Stimulated activated CD8-positive, alpha-beta memory T cell treated with anti-CD3 and anti-CD28 coated beads, Interleukin-4, amount 100 ng/mL, for 4 hours (primary cell): ENCODE measurements at places on chromosomes 6 and 20.

- no peak for DNase-seq
These were observed 152.2 kb downstream of the TFAP2B start for GRCh38 chr6:50970908-50971307.

DNA sequence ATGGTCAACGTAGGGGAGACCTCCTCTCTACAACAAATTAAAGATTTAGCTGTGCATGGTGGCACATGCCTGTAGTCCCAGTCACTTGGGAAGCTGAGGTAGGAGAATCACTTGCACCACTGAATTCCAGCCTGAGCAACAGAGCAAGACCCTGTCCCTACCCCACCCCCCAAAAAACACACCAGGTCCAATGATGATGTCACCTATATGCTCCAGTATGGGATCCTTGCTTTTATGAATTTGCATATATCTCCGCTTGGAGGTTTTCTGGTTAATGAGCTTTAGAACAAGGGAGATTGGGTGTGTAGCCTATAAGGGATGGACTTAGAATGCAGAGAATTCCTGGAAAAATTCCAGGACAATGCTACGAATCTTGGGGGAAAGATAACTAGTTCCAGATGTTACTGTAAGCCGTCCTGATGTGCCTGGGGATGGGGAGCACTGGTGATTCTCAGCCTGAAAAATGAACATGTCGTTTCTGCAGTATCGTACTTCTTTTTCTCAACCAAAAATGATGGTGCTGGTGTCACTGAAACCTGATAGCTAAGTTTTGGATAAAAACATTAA is 61.1 kb downstream of the ZBTB2 start:
- no peak for DNase-seq

DNA sequence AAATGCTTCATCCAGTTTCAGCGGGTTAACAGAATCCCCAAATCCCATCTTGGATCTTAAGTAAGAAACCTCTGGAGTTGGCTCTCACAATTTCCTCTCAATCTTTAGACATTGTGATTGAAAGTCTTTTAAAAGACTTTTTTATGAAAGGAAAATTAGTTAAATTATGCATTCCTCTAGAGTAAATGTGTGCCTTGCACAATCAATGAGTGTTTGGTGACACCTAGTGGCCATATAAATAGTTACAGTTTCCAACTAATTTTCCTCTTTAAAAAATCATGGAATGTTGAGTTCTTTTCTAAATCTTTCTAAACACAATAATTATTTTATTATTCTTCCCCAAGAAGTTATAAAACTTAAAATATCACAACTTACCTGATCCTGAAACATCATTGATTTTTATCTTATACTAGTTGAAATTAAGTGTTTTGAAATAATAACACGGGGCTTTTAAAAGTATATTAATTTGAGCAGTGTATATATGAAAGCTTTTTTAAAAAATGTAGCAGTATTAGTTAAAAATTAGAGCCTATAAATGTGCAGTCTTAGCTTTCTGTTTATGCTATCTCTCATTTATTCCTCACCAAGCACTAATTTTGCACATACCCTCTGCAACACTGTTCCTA is 66.4 kb downstream of the PKHD1 start:
- no peak for DNase-seq

GRCh38 chr6:13462458-13463327 is 24.7 kb downstream of the GFOD1 start:
- no peak for DNase-seq

GRCh38 chr6:11164717-11165646 is 53.5 kb upstream of the ERVFRD-1 start:
- DNase-seq, result no peak

- DNase-seq, result no peak
These were observed 130.7 kb downstream of the DLL1 start for GRCh38 chr6:170160031-170160627.

GRCh38 chr20:9966966-9967365 is 67.8 kb upstream of the ANKEF1 start:
- no peak for DNase-seq

- no peak for DNase-seq
These were observed 402.7 kb downstream of the TAF4 start for GRCh38 chr20:61662968-61663331.

DNA sequence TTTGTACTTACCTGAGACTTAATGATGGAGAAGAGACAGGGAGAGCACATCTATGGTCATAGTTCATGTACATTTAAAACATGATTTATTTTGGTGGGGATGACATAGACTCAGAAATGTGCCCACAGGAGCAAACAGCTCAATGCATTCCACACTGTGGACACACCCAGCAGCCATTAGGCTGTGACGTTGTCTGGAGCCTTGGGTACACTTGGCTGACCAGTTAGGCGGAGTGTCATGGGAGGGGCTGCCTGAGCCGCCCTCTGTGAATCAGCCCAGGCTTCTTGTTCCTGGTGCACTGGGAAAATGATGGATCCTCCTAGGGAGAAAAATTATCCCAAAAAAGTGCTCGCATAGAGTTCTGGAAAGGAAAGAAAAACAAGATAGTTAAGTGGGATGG is 231.0 kb upstream of the GMDS start:
- no peak for DNase-seq

- no peak for DNase-seq
These were observed 221.1 kb downstream of the KHDC1L start for GRCh38 chr6:73004231-73004630.

GRCh38 chr20:15976047-15976736 is 597.1 kb downstream of the KIF16B start:
- DNase-seq, result no peak

DNA sequence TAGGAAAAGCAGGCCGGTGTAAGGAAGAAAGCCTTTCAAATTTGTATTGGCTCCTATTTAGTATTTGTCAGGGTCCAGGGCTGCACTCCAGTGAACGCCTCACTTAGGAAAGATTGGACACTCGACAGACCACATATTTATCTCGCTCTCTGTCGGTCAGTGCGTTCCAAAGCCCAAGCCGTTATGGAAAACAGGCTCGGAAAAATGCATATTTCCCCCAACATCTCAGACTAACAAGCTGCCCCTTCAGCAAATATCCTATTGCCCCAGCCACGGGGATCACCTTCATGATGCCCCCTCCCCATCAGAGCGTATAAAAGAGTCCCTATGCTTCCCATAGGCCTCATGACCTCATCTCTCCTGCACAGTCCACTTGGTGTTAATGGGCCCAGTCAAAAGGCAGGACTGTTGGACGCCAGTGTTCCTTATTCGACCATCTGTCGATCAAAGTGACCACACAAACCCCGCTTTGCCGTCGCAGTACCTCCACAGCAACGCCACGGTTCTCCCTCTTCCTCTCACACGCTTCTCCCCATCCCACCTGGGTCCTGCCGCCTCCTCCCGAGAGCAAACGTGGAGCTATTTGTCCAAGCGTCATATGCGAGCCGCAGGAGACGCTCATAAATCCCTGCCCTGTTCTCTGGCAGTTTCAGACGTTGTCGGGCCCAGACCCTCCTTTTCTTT is 63.3 kb downstream of the NPEPL1 start:
- no peak for DNase-seq

- DNase-seq, result no peak
These were observed 9.6 kb downstream of the KLHL32 start for GRCh38 chr6:96934087-96934486.
